ENCODE measurements at places on chromosomes 4 and X. TPM values are rescaled to one million over a fixed set of nuclear protein-coding genes. Genes with fewer than 3 reads are reported as not detected.

DNA sequence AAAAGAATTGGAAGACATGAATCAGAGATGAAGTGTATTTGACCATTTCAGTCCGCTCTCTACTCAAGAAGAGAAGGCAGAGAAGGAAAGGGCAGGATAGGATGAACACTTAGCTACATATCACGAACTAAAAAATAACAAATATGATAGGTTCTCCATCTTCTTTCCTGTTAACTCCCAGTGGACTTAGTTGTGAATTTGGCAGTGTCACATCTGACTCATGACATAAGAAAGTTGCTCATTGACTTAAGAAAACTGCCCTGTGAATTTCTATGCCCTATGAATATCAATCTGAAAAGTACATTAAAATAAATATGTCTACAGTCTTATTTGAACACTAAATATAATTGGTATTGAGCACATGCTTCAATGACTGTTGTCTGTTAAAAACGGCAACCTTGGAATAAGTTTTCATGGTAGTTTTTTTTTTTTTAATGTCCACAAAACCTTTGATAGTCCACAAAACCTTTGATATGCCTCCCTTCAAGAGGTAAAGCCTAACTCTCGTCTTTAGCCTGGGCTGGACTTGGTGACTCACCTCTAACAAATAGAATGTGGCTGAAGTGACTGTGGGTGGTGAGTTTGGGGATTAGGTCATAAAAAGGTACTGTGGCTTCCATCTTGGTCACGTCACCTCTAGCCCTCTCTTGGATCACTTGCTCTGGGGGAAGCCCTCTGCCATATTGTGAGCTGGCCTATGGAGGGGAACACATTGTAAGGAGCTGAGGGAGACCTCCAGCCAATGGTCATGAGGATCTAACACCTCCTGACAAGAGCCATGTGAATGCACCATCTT, 184.7 kb upstream of the S100G start:
- H3K36me3 ChIP-seq = peaks cover 4% of the 10 kb centered on the region
- DNase-seq = no peak
- H3K4me1 ChIP-seq = peaks cover 46% of the 10 kb centered on the region
- no peak overlapping the region for H3K4me3 ChIP-seq
- peaks cover 1% of the 10 kb centered on the region for H3K27me3 ChIP-seq
- H3K27ac ChIP-seq = no peak overlapping the region

DNA sequence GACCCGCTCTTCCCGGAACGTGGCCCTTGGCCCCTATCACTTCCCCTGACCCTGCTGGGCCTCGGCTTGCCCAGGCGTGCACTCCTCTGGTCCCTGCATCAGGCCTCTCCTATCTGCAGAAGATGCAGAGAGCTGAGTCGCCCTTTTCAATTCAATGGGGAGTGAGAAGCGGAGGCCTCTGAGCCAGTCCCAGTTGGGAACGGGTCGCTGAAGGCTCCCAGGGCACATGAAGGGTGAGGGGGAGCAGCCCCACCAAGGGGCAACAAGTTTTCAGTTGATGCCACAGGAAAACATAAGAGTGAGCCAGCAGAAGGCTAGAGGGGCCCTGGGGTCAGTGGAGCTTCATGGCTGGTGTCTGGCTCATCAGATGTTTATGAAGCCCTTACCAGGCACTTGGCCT, 17.1 kb downstream of the PSAPL1 start:
- H3K27ac ChIP-seq = no peak overlapping the region
- no peak for DNase-seq
- no peaks in the 10 kb centered on the region for H3K4me1 ChIP-seq
- no peak overlapping the region for H3K4me3 ChIP-seq

DNA sequence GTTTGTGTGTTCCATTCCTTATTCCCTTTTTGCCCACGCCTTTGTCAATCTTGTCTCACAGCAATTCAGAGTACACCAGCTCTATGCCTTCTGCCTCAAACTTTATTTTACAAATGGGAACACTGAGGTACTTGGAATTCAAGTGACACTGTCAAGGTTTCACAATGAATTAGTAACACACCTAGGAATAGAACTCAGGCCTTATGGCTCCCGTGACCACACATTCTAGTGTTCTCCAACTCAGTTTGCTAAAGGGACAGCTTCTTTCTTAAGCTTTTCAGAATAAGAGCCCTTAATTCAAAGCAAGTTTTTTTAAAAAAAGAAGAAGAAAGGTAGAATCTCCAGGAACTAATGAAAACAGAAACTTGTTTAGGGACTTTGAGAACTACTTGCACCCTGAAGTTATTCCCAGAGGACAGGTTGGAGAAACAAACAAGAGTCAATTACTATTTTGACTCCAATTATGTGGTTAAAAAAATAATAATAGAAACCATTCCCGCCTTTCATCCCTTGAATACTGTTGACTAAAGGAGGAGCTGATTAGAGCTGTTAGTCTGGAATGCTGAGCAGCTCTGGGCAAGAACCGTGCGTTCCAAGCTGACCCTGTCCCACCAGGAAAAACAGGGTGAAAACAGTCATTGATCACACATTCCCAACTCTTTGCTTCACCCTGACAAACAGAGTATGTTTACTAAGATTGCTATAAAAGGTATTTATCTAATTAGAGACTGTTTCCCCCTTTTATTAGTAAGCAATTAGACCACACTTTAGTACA, 408.8 kb upstream of the CNKSR2 start:
- DNase-seq = no peak
- no peak overlapping the region for H3K4me3 ChIP-seq
- H3K27ac ChIP-seq = no peak overlapping the region
- H3K4me1 ChIP-seq = no peaks in the 10 kb centered on the region
- no peaks in the 10 kb centered on the region for H3K27me3 ChIP-seq

GRCh38 chrX:22278375-22278774, 5.7 kb downstream of the CBLL2 start:
- DNase-seq = no peak
- H3K4me1 ChIP-seq = peaks cover 8% of the 10 kb centered on the region
- no peaks in the 10 kb centered on the region for H3K36me3 ChIP-seq
- no peak overlapping the region for H3K27ac ChIP-seq
- H3K27me3 ChIP-seq = no peaks in the 10 kb centered on the region

- no peaks in the 10 kb centered on the region for H3K27me3 ChIP-seq
- no peaks in the 10 kb centered on the region for H3K4me1 ChIP-seq
- DNase-seq = no peak
- H3K36me3 ChIP-seq = no peaks in the 10 kb centered on the region
Observed at GRCh38 chr4:5110901-5111300, 59.6 kb downstream of the STK32B start.

- no peak overlapping the region for H3K27ac ChIP-seq
- H3K4me1 ChIP-seq = peaks cover 17% of the 10 kb centered on the region
- DNase-seq = no peak
- no peaks in the 10 kb centered on the region for H3K36me3 ChIP-seq
- H3K4me3 ChIP-seq = no peak overlapping the region
Observed at GRCh38 chr4:80484712-80485111, 149.2 kb downstream of the CFAP299 start.

- no peak overlapping the region for H3K4me3 ChIP-seq
- peaks cover 2% of the 10 kb centered on the region for H3K27me3 ChIP-seq
Observed at GRCh38 chrX:154797006-154797405, 8.3 kb downstream of the MPP1 start.

GRCh38 chr4:140150886-140151698, 2.9 kb downstream of the MAML3 start:
- peak overlapping the region; percentile 93 for H3K27ac ChIP-seq
- H3K27me3 ChIP-seq = no peaks in the 10 kb centered on the region
- H3K4me1 ChIP-seq = peaks cover 11% of the 10 kb centered on the region
- peak; percentile 87 for DNase-seq
- H3K4me3 ChIP-seq = peak overlapping the region; percentile 97
- H3K36me3 ChIP-seq = no peaks in the 10 kb centered on the region

DNA sequence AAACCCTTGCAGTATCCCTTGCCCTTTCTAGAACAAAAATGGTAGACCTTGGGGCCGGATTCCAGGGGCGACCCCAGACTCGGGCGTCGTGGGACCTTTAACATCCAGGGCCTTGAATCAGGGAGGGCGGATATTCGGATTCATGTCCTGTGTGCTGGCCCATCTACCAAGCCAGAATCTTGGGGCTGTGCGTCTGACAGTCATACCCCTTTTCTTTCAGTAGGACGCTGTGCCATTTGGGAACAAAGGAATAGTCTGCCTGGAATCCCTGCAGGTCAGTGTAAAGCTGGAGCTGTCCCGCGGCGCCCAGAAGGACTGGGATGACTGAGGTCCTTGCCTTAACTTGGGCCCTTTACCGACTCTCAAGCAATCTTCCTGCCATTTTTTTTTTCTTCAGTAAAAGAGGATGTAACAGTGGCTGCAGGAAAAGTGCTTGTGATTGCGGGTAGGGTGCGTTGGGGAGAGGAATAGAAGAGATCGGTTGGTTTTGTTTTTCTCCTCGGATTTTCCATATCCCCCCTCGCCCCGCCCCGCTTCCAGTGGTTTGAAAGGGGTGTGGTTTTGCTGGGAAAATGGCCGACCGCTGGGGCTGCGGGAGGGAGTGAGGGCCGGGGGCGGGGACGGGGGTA, 518 bp downstream of the ARMCX1 start:
- peak; percentile 23 for DNase-seq
- H3K36me3 ChIP-seq = peaks cover 6% of the 10 kb centered on the region
- no peaks in the 10 kb centered on the region for H3K27me3 ChIP-seq
- H3K27ac ChIP-seq = peak overlapping the region; percentile 96
- peaks cover 14% of the 10 kb centered on the region for H3K4me1 ChIP-seq

GRCh38 chr4:14028862-14029261, 401.3 kb upstream of the BOD1L1 start:
- no peaks in the 10 kb centered on the region for H3K36me3 ChIP-seq
- peaks cover 54% of the 10 kb centered on the region for H3K4me1 ChIP-seq
- H3K27me3 ChIP-seq = no peaks in the 10 kb centered on the region
- no peak overlapping the region for H3K27ac ChIP-seq
- no peak for DNase-seq

The PAGE2B gene
- total RNA-seq = not detected

The PPAT gene
- 23.6 TPM for total RNA-seq

The FATE1 gene
- total RNA-seq = not detected

The ASMT gene
- total RNA-seq = not detected

The KLHL13 gene
- 0.14 TPM for total RNA-seq

The RGN gene
- 0.76 TPM for total RNA-seq

The KIF4A gene
- 11.8 TPM for total RNA-seq

The ZNF711 gene
- total RNA-seq = 0.07 TPM

The SAGE1 gene
- not detected for total RNA-seq
